ENCODE measurements at places on chromosomes 7 and 10.
A peak's percentile ranks its signal among the peaks of the same experiment; 100 is the strongest.

DNA sequence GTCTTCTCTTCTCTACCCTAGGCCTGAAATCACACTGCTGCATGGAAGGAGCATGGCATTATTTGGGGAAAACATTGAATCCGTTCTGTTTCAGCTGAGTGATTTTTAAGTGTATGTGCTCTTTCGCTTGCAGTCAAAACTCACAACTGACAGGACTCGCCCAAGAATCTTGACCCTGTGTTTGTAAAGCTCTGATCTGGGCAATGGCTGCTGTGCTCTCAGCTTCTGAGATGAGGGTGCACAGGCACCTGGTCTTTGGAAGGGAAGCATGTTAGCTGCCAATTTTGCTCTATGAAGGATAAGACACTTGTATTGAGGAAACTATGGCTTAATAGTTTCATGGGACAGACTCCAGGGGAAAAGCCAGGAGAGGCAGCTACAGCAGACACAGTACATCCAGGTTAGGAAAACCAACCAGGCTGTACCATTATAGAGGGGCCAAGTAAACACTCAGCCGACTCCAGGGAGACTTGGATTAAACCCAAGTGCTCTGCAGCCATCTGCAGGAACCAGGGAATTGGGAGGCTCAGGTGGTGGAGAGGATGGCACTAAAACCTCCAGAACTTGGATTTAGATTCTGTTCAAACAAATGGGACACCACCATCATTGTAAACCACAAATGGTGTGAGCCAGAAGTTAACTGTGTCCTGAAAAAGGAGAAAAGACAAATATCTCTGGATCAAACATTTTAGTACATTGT is 43.3 kb downstream of the LYZL1 start:
- no peak for DNase-seq

DNA sequence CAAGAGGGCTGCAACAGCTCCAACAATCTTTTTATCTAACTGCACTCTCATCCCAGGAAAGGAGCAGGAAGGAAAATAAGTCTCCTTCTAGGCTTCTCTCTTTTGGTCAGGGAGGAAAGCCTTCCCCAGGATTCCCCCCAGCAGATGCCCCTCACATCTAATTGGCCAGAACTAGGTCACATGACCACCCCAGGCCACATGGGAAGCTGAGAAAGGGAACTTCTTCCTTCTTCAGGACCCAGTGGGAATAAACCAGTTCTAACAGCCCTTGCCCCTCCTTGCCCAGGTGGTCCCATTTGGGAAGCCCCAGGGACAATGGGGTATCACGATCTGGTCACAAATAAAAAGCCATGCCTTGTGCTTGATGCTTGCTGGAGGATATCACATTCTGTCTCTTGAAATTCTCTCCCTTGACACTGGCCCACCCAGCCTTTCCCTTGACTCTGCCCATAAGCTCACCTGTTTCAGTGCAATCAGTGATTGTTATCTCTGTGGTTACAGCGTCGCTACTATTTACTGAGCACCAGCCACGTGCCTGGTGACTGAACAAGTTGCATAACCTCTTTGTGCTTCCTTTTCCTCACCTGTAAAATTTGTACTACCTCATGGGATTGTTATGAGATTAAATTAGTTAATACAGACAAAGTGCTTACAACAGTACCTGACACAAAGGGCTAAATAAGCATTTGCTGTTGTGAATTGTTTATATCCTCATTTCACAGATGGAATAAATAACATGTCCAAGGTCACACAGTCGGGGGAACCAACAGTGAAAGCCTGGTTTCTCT is 9.0 kb upstream of the TACR2 start:
- DNase-seq, result no peak

DNA sequence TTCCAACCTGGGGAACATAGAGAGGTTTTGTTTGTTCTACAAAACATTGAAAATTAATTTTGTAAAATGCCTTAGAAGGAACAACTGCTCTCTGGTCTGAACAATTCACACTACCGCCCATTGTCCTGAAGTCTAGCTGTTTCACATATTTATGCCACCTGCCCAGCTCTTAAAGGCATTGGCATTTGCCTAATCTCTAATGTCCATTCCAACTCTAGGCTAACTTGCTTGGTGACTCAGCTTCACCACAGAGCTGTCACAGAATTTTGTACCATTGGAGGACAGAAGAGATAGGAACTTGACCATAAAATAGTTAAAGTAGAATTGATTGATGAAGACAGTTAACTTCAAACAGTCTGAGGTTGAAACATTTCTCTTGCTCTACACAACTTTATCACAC is 53.5 kb upstream of the PPP1R17 start:
- no peak for DNase-seq

DNA sequence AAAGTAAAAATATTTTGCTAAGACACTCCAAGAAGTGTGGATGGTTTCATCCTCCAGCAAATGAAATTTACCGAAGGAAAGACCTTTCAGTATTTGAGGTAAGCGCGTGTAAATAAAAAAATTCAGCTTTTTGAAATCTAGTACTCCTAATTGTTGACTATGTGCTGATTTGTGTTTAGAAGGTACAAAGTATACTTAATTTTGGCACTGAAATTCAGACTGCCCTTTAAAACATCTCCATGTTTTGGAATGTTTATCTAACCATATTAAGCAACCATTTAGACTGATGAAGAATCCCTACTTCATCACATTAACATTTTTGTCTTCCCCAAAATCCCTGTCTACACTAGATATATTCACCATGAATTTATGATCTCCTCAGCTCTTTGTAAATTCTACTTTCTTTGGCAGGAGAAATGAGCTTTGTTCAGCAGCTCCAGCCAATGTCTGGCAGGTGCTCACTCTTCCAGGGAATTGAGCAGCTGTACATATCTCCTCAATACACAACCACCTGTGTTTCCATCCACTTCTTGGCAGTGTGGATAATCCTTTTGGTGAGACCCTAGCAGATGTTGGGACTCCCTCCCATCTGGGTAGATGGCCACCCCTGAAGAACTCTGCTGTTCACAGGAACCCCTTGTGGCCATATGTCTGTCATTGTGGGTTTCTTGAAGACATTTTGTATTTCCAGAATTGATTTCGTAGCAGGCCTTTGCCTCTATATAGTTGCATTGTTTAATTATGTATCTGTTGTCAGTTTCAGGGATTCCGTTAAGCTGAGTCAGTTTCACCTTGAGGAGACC is 129.4 kb upstream of the SAMD8 start:
- DNase-seq, result no peak

GRCh38 chr7:64098-64915 is 128.1 kb upstream of the FAM20C start:
- no peak for DNase-seq

- DNase-seq, result no peak
Measured at GRCh38 chr7:117066668-117067067, 113.4 kb downstream of the ST7 start.

GRCh38 chr7:132397070-132397469 is 179.2 kb downstream of the PLXNA4 start:
- no peak for DNase-seq

DNA sequence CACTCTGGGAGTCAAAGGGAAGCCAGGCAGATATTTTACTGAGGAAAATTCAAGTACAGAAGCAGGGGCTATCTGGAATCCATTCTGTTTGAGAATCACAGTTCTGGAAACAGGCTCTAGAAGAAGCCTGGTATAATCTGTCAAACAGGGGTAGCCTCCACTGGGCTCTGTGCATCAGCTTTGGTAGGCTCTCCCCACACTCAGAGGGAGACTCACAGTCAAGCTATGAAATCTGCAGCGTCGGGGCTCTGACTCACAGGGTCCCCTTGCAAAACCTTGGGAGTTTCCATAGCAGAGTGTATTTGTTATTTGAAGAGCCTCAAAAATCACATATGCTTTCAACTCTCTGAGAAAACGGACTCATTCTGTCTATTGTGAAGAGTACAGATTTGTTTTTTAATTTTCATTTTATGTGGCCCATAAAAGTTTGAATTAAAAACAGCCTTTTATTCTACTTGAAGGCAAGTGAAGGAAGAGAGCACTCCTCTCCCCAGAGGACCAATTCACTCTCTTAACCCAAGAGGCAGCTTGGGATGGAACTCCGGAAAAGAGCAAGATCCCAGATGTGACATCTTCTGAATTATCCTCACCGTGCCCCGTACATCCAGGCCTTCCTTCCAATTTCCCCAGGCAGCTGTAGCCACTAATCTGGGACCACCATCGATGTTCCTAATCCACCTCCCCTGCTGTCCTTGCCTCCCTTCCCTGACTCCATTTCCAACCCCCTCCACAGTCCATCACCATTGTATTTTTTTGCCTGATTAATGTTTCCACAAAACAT is 590.9 kb upstream of the MGMT start:
- no peak for DNase-seq

- no peak for DNase-seq
Measured at GRCh38 chr10:127046975-127047877, 142.0 kb downstream of the DOCK1 start.

DNA sequence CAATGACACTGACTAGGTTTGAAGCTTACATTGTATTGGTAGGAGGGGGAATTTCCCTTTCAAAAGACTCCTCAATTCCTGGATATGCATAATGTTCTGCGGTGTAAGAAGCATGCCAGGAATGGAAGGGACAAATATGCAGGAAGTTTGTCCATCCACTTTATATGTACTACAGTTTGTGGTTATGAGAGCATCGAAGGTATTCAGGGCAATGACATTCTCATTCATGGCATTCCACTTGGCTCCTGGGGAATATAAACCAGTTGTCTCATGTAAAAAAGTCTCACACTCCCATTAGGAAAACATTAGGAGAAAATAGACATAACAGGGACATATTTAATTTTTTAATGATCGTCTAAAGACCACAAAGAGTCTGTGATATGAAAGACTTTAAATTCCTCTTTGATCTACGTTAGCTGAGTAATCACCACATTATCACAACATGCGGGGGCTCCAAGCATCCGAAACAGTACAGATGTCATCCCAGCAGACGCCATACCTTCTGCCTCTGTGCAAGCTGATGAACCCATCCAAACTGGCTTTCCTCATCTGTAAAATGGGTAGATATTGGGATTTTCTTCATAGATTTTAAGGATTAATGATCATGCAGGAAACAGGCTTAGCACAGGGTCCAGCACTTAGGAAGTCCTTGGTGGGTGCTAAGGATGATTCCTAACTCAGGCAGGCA is 675.3 kb downstream of the INHBA start:
- no peak for DNase-seq

- DNase-seq, result no peak
Measured at GRCh38 chr10:31358688-31359330, 39.8 kb downstream of the ZEB1 start.

DNA sequence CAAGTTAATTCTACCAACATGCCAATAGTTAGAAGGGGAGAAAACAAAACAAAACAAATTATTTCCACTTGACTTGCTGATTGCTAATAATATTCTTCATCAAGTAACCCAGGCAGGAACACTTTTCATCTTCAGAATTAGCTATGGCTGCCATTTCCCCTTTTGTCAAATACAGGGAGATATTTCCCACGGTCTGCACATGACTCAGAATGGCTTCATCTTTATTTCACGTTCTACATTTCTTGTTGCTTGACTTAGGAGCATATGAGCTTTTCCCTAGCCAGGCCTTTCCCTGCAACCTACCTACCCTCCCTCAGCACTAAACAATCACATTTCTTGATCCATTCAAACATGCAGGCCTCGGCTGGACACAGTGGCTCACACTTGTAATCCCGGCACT is 6.5 kb downstream of the CPVL start:
- no peak for DNase-seq

DNA sequence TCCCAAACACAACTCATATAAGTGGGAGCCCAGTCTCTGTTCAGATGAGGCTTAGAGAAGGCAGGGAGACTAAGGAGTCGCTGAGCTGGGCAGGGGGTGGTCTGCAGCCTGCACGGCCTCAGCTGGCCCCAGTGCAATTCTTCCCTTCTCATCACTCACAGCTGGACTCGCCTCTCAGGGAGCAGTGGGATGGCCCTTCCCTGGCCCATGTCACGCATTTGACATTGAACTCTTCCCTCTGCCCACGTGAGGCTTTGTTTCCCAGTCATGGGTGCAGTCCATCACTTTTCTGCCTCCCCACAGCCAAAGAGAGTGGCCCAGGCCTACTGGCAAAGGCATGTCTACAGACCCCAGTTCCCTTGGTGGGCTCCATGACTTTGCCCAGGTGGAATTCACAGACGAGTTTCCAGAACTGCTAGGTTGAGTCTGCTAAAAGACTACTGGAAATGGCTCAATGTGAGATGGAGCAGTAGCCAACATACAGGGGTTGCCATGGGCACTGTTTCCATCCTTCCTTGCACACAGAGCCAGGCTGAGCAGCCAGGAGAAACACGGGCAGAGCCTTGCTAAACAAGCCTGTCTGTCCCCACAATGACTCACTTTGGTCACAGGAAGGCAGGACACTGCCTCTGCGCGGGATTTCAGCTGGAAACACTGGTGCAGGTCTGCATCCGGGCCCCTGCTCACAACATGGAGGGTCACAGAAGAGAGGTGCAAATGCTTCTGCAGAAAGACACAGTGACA is 90.1 kb downstream of the OAT start:
- no peak for DNase-seq

GRCh38 chr10:95820363-95820762 is 64.4 kb downstream of the ENTPD1 start:
- DNase-seq, result no peak

DNA sequence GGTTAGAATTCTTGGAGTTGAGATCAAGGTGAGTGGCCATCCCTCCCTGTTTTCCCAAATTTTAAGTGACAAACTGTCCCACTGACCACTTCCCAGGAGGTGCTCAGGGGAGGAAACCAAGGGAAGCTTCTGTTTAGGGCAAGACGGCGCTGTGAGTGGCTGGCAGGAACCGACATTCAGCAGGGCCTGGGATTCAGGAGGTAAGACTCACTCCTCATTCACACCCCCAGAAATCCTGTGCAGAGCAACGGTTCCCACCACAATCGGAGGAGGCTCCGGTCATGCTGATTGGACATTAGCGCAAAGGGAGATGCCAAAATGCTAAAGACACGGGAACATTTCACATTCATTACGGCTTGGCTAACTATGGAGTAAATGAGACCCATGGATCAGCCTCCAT is 200.9 kb downstream of the GRID1 start:
- no peak for DNase-seq

DNA sequence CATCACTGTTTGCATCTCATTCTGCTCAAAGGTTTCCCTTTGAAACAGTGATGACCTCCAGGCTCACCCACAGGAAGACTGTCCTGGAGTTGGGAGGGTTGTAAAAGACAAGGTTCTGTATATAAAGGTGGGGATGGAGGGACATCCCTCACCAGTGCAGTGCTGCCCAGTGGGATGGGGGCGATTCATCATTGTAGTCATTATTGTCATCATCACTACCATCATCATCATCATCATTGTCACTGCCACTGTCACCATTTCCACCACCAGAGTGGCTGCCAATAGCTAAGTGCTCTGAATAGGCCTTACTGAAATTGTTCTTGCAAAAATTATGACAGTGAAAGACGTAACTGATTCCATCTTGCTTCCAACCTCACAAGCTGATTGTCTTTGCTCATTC is 24.7 kb downstream of the MRPS24 start:
- DNase-seq, result no peak

DNA sequence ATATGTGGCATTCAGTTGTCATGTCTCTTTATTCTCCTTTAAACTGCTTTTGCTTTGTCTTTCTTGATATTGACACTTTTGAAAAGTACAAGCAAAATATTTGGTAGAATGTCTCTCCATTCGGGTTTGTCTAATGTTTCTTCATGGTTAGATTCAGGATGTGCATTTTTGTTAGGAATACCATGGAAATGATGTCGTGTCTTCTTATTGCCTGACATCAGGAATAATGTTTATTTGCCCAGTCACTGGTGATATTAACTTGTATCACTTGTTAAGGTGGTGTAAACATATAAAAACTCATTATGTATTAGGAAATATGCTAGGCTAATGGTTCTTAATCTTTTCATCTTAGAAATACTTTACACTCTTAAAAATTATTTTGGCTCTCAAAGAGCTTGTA is 43.4 kb downstream of the CDK1 start:
- no peak for DNase-seq

- DNase-seq, result peak; percentile 54
Measured at GRCh38 chr7:4683884-4684565, 1.9 kb downstream of the FOXK1 start.

Data from activated T-cell treated with anti-CD3 and anti-CD28 coated beads, Interleukin-2, amount 50 U/mL, for 48 hours (primary cell).